ENCODE measurements at places on chromosomes 13 and 19.
A peak's percentile ranks its signal among the peaks of the same experiment; 100 is the strongest.

DNA sequence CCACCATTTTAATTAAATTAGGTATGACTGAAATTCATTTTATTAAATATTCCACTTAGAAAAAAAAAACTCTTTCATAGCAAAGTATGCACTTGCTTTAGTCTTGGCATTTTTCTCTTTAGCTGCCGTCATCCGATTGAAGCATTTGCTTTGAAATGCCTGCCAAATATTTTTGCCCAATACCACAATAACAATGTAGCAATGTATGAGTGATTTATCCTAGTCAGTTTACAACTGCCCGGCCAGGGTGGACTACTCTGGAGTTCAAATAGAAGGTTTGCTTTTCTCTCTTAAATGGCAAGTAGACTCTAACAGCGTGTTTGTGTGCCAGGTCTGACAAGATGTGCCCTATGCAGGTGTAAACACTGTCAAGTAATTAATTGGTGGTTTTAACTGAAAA, 675.3 kb upstream of the SGCG start:
- DNase-seq: no peak

- no peak for DNase-seq
Measured at GRCh38 chr13:87889254-87889653, 218.1 kb downstream of the SLITRK5 start.

- DNase-seq: no peak
Measured at GRCh38 chr19:2449019-2449418, 7.7 kb downstream of the LMNB2 start.

GRCh38 chr19:10089801-10090375, 3.8 kb downstream of the SHFL start:
- no peak for DNase-seq

DNA sequence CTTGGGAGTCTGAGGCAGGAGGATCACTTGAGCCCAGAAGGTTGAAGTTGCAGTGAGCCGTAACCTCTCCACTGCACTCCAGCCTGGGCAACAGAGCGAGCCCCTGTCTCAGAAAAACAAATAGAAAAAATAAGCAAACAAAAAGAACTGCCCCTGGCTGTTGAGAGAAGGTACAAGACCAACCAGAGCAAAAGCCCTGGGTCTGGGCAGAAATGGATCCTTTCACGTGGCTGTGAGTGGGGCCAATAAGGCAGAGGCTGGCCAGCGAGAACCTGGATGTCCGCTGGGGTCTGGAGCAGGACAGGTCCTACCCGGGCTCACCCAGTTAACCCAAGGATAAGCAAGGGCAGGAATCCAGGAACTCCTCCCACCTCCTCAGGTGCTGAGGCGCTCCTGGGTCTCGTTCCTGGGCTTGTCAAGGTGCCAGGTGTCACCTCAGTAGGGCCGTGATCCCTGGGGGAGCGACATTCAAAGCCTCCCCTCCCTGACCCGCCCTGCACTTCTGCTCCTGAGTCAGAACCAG, 4.7 kb upstream of the SLC5A5 start:
- DNase-seq: no peak

- no peak for DNase-seq
Measured at GRCh38 chr19:17074634-17075034, 618 bp downstream of the HAUS8 start.

- DNase-seq: no peak
Measured at GRCh38 chr13:29454931-29455481, 140.5 kb downstream of the SLC7A1 start.

- DNase-seq: peak; percentile 27
Measured at GRCh38 chr19:50720921-50721381, 1.3 kb upstream of the SHANK1 start.

DNA sequence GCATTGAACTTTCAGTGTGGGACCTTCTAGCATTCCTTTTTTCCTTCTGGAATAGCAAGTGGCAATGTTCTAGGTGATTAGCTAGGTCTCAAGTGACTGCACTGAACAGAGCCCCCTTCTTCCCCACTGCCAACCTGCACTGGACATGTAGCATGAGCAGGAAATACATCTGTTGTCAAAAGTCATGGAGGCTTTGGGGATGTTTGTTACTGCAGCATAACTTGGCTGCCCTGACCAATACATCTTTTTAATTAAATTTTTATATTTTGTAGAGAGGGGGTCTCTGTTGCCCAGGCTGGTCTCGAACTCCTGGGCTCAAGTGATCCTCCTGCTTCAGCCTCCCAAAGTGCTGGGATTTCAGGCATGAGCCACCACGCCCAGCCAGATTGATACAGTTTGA, 163.6 kb downstream of the CACNA1A start:
- no peak for DNase-seq

- no peak for DNase-seq
Measured at GRCh38 chr13:113369189-113369588, 5.3 kb upstream of the GRTP1 start.

DNA sequence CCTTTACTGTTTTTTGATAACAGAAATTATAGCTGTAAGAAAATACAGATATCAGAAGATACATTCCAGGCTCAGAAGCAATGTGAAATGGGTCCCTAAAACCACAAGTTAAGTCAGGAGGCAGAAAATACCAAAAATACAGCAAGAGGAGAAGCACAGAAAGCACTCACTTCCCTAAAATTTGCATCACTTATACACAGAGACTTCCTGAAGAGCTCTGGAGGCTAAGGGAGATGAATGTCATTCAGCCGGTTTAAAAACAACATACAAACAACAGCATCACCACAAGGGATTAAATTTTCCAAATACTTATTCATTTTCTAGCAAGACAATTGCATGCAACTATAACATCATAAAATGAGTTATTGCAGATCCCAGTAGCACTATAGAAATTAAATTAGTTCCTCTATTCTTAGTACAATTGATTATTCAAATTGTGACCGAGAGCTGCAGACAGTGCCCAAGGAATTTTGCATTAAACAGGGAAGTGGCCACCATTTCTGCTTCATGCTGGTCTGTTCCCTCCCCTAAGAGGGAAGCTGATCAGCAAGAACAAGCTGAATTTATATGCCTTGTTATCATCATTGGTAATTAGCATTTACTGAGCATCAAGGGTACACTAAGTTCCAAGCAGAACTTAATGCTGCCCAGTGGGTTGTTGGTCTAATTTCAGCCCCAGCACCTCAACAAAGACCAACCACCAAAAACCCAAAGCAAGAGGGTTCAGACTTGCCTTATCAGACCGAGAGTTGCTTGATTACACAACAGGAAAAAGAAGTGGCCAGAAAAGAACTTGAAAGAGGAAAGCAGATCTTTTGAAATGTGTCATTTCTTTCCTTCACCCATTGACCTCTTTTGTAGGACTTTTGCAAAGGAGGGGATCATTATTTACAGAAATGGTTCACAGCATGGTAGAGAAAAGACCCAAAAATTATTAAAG, 140.7 kb downstream of the KCTD12 start:
- DNase-seq: no peak

DNA sequence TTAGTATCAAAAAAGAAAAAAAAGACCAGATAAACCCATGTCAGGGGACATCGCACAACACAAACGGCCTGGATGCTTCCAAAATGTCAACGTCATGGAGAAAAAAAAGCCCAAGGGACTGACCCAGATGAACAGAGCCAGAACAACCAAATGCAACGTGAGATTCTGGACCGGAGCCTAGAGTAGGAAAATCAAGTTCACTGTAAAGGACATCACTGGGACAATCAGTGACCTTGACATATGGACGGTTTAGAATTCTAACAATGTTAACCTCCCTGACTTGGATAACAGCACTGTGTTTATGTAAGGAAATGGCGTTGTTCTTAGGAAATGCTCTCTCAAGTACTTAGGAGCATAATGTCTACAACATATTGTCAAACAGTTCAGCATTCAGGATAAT, 15.1 kb upstream of the EMP3 start:
- DNase-seq: no peak

DNA sequence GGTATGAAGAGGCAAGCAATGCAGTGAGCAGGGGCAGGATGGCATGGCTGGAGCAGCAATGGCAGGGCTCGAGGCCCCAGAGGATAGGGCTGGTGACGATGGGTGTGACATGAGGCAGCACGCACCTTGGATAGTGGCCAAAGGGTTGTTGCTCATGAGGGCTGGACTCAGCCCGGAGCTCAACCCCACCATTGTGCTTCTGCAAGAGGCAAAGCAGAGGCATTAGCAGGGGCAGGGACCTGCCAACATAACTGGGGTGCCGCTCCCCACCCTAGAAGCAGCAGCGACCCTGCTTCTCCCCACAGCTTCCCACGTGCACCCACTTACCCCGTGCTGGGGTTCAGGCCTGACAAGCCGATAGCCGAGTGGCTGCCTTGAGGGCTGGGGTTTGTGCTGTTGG, 15.8 kb downstream of the ZNF574 start:
- no peak for DNase-seq

DNA sequence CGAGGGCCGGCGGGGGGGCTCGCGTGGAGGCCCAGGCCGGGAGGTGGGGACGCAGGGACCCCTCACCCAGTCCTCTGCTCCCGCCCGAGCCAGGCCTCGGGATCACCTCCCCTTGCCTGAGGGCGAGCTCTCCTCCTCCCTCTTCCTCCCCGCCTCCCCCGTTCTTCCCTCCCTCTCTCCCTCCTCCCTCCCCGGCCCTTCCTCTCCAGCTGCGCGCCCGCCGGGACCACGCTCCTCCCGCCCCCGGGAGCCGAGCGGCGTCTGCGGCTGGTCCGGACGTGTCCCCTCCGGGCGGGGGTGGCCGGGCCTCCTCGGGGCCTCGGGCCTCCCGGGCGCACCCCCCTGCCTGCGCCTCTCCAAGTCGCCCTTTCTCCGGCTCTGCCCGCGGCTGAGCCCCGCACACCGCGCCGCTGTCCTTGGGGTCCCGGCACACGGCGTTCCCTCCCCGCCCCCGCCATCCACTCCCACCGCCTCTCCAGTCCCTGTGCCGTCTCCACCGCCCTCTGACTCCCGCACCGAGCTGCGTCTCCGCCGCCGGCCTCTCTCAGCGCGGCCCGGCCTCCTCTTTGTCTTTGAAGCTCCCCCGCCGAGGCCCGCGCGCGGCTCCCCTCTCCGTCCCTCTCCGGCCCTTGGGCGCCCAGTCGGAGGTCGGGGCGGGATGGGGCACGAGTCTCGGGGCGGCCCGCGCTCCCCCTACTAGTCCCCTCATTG, 5.7 kb downstream of the SOX1 start:
- DNase-seq: peak; percentile 72

GRCh38 chr13:66659701-66660467, 570.3 kb downstream of the PCDH9 start:
- DNase-seq: no peak

- DNase-seq: no peak
Measured at GRCh38 chr19:49567861-49568441, 12.4 kb downstream of the NOSIP start.

DNA sequence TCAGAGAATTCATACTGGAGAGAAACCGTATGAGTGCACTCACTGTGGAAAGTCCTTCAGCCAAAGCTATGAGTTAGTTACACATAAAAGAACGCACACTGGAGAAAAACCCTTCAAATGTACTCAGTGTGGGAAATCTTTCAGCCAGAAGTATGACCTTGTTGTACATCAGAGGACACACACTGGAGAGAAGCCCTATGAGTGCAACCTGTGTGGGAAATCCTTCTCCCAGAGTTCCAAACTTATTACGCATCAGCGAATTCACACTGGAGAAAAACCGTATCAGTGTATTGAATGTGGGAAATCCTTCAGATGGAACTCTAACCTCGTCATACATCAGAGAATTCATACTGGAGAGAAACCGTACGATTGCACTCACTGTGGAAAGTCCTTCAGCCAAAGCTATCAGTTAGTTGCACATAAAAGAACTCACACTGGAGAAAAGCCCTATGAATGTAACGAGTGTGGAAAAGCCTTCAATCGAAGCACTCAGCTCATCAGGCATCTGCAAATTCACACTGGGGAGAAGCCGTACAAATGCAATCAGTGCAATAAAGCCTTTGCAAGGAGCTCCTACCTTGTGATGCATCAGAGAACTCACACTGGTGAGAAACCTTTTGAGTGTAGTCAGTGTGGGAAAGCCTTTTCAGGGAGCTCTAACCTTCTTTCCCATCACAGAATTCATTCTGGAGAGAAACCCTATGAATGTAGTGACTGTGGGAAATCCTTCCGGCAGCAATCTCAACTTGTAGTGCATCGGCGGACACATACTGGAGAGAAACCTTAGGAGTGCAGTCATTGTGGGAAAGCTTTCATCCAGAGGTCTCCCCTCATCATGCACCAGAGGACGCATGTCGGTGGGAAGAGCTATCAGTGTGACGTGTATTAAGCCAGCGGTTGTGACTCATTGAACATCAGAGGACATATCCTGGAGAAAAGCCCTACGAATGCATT, 16.5 kb upstream of the ZNF8 start:
- no peak for DNase-seq

- DNase-seq: peak; percentile 30
Measured at GRCh38 chr13:23960566-23961156, 63.4 kb upstream of the C1QTNF9B start.
